CD4-positive, CD25-positive, alpha-beta regulatory T cell (primary cell): ENCODE measurements at places on chromosomes 1 and 21.
A peak's percentile ranks its signal among the peaks of the same experiment; 100 is the strongest.

- DNase-seq, result no peak
- H3K4me1 ChIP-seq, result no peaks in the 10 kb centered on the region
- no peak overlapping the region for H3K27ac ChIP-seq
- H3K36me3 ChIP-seq, result no peaks in the 10 kb centered on the region
- H3K4me3 ChIP-seq, result no peak overlapping the region
These were observed 94.6 kb upstream of the TMPRSS2 start for GRCh38 chr21:41602531-41602930.

GRCh38 chr1:170765712-170766330 is 101.9 kb downstream of the PRRX1 start:
- H3K4me1 ChIP-seq, result no peaks in the 10 kb centered on the region
- no peak overlapping the region for H3K4me3 ChIP-seq
- H3K36me3 ChIP-seq, result no peaks in the 10 kb centered on the region
- DNase-seq, result no peak
- no peaks in the 10 kb centered on the region for H3K27me3 ChIP-seq

DNA sequence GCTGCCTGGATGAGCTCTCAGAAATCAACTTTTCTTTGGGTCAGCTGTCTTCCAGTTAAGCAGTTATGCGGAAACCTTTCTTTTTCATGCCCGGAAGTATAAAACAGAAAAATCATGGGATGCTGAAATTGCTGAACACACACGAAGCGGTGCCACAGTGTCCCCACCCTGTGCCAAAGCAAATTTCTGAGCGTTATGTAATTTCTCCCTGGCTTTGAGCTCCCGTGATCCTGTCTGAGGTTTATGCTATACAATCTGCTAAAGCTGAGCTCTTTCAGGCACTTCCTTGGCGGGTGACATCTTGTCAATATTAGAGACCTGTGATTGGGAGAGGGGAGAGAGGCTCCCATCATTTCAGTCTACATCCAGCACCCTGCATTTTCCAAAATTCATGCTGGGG is 201.7 kb downstream of the ROR1 start:
- H3K36me3 ChIP-seq, result no peaks in the 10 kb centered on the region
- no peak overlapping the region for H3K4me3 ChIP-seq
- no peaks in the 10 kb centered on the region for H3K4me1 ChIP-seq
- H3K27me3 ChIP-seq, result peaks cover 2% of the 10 kb centered on the region

DNA sequence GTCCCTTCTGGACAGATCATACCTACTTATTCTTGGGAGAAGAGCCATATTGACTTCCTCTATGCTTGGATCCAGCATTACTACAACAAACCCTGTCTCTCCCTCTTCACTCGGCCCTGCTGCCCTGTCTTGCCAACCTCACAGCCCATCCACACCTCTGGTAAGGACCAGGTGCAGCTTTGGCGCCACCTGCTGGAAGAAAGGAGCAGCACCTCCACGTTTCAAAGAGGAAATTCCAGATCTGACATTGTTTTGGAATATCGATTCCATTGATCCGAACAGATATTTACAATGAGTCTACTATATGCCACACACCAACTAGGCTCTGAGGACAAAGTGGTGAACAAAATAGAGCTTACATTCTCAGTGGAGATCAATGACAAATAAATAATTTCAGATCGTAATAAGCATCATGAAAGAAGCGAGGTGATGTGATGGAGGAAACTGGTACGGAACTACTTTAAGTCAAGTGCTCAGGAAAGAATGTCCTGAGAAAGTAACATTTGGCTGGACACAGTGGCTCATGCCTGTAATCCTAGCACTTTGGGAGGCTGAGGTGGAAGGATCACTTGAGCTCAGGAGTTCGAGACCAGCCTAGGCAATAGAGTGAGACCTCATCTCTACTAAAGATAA is 18.7 kb downstream of the MFSD2A start:
- H3K4me3 ChIP-seq, result no peak overlapping the region
- no peak overlapping the region for H3K27ac ChIP-seq
- peak; percentile 71 for DNase-seq

GRCh38 chr21:36127250-36127904 is 7.5 kb upstream of the CBR3 start:
- H3K4me1 ChIP-seq, result peaks cover 5% of the 10 kb centered on the region
- H3K27ac ChIP-seq, result no peak overlapping the region
- H3K36me3 ChIP-seq, result no peaks in the 10 kb centered on the region

GRCh38 chr1:3888301-3888700 is 11.8 kb downstream of the C1orf174 start:
- H3K4me1 ChIP-seq, result no peaks in the 10 kb centered on the region
- no peaks in the 10 kb centered on the region for H3K27me3 ChIP-seq
- H3K36me3 ChIP-seq, result peaks cover 68% of the 10 kb centered on the region
- DNase-seq, result no peak
- no peak overlapping the region for H3K27ac ChIP-seq

DNA sequence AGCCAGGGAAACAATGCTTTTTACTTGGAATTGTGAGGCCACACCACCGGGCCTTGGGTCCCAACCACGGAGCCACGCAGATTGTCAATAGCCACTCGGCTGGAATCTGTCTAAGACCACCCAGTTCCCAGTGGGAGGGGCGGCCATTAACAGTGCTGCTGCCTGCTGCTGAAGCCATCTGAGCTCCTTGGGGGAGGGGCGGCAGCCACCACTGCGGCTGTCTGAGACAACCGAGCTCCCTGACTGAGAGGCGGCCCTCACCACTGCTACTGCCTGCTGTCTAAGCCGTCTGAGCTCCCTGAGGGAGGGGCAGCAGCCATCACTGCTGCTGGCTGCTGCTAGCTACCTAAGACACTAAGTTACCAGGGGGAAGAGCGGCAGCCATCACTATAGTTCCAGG is 64.3 kb downstream of the DMRTA2 start:
- H3K27ac ChIP-seq, result no peak overlapping the region
- peaks cover 2% of the 10 kb centered on the region for H3K27me3 ChIP-seq
- no peak overlapping the region for H3K4me3 ChIP-seq
- no peak for DNase-seq
- H3K36me3 ChIP-seq, result no peaks in the 10 kb centered on the region

DNA sequence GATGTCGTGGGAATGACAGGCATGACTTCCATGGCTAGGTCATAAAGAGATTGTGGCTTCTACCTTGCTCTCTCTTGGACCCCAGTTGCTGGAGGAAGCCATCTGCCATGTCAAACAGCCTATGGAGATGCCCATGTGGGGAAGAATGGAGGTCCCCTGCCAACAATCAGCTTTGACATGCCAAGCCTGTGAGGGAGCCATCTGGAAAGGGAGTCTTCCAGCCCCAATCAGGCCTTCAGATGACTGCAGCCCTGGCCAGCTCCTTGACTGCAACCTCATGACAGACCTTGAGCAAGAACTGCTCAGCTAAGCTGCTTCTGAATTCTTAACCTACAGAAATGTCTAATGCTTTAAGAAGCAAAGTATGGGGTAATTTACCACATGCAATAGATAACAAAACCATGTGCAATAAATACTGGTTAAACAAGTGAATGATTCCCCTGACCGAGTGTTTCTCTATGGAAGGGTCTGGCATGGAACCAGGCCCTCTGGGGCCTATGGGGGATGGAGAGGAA is 187.1 kb downstream of the HIVEP3 start:
- DNase-seq, result no peak
- no peak overlapping the region for H3K4me3 ChIP-seq
- no peaks in the 10 kb centered on the region for H3K36me3 ChIP-seq
- no peaks in the 10 kb centered on the region for H3K27me3 ChIP-seq
- peaks cover 23% of the 10 kb centered on the region for H3K4me1 ChIP-seq

DNA sequence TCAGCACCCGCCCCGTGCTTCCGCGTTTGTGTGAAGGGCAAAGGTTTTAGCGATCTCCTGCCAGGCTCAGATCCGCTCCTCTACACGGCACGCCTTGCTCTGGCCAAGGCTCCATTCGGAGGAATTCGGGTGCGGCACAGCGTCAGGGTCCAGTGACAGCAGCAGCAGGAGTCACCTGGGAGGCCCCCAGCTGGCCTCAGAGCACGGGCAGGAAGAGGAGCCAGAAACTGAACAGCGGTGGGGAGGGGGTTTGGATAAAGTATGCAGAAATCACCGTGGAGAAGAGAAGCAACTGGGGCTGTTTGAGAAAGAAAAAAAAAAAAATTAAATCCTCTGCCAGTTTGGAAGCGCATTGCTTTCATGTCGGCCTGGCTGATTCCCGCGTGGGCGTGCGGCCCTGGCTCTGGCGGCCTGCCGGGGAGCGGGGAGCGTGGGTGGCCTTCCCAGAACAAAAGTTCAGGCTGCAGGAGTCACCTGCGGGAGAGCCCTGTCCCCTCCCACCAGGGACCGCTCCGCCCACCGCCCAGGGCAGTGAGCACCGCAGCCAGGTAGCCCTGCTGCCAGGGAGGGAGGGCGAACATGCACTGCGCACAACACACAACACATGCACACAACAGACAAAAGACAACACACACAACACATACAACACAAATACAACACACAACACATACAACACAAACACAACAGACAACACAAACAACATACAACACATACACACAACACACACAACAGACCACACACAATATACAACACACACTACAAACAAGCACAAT is 107.6 kb downstream of the ETS2 start:
- H3K27me3 ChIP-seq, result no peaks in the 10 kb centered on the region
- H3K4me1 ChIP-seq, result no peaks in the 10 kb centered on the region
- H3K27ac ChIP-seq, result no peak overlapping the region
- no peak overlapping the region for H3K4me3 ChIP-seq

GRCh38 chr1:93638981-93639380 is 42.7 kb downstream of the BCAR3 start:
- no peak overlapping the region for H3K4me3 ChIP-seq
- no peak for DNase-seq
- H3K27ac ChIP-seq, result no peak overlapping the region
- H3K36me3 ChIP-seq, result no peaks in the 10 kb centered on the region

- H3K4me3 ChIP-seq, result no peak overlapping the region
- no peaks in the 10 kb centered on the region for H3K36me3 ChIP-seq
- peaks cover 7% of the 10 kb centered on the region for H3K27me3 ChIP-seq
- DNase-seq, result no peak
- H3K4me1 ChIP-seq, result no peaks in the 10 kb centered on the region
These were observed 63.9 kb upstream of the AK4 start for GRCh38 chr1:65084066-65084465.

DNA sequence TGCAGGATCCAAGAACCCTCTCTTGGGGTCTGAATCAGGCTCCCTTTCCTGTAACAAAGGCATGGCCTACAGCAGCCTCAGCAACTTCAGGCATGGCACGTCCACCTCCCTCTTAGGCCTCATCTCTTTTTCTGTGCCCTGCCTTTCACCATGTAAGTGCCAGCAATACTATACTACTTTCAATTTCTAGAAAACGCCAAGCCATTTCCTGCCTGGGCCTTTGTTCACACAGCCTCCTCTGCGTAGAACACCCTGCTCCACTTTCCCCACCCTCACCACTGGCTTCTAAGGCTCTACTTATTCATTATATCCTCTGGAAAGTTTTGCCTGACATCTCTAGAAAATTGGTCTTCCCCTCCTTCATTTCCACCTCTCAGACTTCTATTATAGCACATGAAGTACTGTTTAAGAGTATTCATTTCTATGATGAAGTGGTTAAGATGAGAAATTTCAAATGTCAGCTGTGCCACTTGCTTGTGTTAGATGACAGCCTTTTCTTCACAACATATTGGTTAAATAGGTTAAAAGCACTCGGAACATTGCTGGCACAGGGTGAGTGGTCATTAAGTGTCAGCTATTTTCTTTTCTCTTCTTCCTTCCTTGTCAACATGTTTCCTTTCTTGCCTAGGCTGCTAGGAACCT is 41.6 kb upstream of the VWA5B1 start:
- no peaks in the 10 kb centered on the region for H3K36me3 ChIP-seq
- H3K4me3 ChIP-seq, result peak overlapping the region; percentile 49
- H3K27me3 ChIP-seq, result peaks cover 3% of the 10 kb centered on the region
- DNase-seq, result no peak
- peak overlapping the region; percentile 47 for H3K27ac ChIP-seq

- no peak overlapping the region for H3K4me3 ChIP-seq
- H3K36me3 ChIP-seq, result no peaks in the 10 kb centered on the region
- H3K27me3 ChIP-seq, result no peaks in the 10 kb centered on the region
- peaks cover 6% of the 10 kb centered on the region for H3K4me1 ChIP-seq
- no peak for DNase-seq
These were observed 27.3 kb downstream of the F11R start for GRCh38 chr1:160993544-160994193.

GRCh38 chr1:239421811-239422210 is 35.4 kb downstream of the CHRM3 start:
- no peaks in the 10 kb centered on the region for H3K36me3 ChIP-seq
- H3K4me1 ChIP-seq, result no peaks in the 10 kb centered on the region
- no peaks in the 10 kb centered on the region for H3K27me3 ChIP-seq
- H3K27ac ChIP-seq, result no peak overlapping the region

DNA sequence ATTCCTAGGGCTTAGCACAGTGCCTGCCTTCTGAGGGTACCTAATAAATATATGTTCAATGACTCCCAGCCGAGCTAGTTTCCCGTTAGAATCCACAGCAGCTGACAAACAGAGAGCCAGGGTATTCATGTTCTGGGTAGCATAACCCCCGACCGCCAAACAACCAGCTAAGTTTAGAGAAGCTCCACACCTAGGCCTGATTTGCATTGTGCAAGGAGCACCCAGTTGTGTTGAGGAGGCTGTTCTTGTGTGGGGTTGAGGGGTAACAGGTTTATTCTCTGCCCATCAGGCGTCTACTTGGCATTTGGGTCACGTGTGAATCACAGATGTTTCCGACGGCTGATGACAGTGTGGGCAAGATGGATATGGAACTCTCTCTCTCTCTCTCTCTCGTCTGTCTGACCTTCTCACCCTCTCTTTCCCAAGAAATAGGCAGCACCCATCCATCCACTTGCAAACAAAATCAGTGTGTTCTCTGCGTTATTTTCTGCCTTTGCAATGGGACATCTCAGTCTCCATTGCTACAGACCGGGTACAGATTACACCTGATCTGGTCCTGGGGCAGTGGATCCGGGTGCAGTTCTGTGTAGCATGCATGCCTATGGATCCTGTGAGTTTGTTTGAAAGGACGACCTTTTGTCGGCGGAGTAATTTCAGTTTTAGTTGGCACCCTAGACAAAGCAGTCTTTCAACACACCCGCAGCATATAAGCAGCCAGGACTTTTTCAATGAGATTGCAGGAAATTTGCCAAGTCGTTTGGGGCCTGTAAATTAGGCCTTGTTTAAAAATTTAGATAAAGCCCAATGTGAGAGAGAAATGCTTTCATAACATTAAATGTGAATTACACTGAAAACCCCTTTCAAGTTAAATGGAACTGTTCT is 29.4 kb downstream of the KAZN start:
- no peaks in the 10 kb centered on the region for H3K4me1 ChIP-seq
- H3K27me3 ChIP-seq, result no peaks in the 10 kb centered on the region
- no peak overlapping the region for H3K27ac ChIP-seq
- no peaks in the 10 kb centered on the region for H3K36me3 ChIP-seq
